ENCODE measurements at places on chromosomes 2 and 18. TPM values are rescaled to one million over a fixed set of nuclear protein-coding genes. Genes with fewer than 3 reads are reported as not detected.
A peak's percentile ranks its signal among the peaks of the same experiment; 100 is the strongest.

PLGLB2 gene
- not detected for polyA plus RNA-seq

IMPA2 gene
- 3.9 TPM for polyA plus RNA-seq

RUFY4 gene
- polyA plus RNA-seq: not detected

REG1B gene
- not detected for polyA plus RNA-seq

LIMS3 gene
- polyA plus RNA-seq: 0.73 TPM

CYP27C1 gene
- polyA plus RNA-seq: not detected

DPP10 gene
- not detected for polyA plus RNA-seq

TSPYL6 gene
- 6.2 TPM for polyA plus RNA-seq

DUSP19 gene
- polyA plus RNA-seq: 2.7 TPM

LOXHD1 gene
- polyA plus RNA-seq: not detected

ACOXL gene
- not detected for polyA plus RNA-seq

GRCh38 chr2:69462780-69463179, 25.5 kb upstream of the NFU1 start:
- no peak for DNase-seq

DNA sequence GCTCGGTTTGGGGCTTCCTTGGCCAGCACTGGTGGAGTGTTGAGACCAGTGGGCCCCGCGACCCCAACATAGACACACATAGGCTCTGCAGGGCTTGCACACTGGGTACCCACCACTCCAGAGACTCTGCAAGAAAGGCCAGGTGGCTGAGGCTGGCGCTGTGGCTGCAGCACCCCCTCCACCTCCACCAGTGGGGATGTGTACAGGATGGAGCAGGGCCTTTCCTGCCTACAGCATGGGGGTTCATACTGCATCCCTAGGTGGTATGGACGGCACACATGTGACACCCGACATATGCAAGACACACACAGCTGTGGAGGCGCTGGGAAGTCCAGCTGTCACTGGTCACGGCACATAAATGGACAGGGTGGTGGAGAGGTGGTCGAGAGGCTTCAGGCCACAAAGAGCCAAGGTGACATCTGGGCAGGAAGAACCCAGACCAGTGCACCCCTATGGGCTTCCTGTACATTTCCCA, 1.3 kb downstream of the RNPEPL1 start:
- DNase-seq: no peak

- no peak for DNase-seq
These were observed 18.5 kb upstream of the BCL2L11 start for GRCh38 chr2:111102216-111102615.

DNA sequence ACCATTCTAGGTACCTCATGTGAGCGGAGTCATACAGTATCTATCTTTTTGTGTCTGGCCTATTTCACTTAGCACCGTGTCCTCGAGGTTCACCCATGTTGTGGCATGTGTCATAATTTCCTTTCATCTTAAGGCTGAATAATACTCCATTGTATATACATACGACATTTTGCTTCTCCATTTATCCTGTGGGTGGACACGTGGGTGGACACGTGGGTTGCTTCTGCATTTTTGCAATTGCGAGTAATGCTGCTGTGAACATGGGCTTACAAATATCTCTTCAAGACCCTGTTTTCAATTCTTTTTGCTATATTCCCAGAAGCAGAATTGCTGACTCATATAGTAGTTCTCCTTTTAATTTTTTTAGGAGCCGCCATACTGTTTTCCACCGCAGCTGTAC, 243.6 kb upstream of the EPAS1 start:
- DNase-seq: no peak

- DNase-seq: no peak
These were observed 153.1 kb upstream of the PKDCC start for GRCh38 chr2:41894563-41895333.

DNA sequence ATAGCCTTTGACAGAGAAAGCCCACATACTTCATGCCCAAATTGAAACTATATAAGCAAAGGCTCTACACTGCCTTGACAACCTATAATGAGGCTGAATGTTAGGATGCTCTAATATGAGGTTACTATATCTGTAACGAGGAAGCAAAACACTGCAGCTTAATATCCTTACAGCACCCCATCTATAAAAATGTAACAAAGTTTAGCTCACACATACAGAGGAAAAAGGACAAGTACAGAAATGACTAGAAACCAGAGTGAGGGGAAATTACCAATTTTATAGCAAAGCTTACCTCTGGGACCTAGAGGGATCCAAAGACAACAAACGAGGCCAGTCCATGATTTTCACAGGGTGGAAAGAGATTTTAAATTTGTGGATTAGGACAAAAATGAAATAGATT, 138.5 kb downstream of the COL4A4 start:
- no peak for DNase-seq

GRCh38 chr2:26605195-26605998, 35.8 kb downstream of the CIB4 start:
- DNase-seq: peak; percentile 69

GRCh38 chr2:51220080-51220479, 188.1 kb upstream of the NRXN1 start:
- DNase-seq: no peak

- DNase-seq: no peak
These were observed 64.1 kb downstream of the EMILIN2 start for GRCh38 chr18:2910751-2911425.

- no peak for DNase-seq
These were observed 13.5 kb upstream of the TWSG1 start for GRCh38 chr18:9321017-9321452.

DNA sequence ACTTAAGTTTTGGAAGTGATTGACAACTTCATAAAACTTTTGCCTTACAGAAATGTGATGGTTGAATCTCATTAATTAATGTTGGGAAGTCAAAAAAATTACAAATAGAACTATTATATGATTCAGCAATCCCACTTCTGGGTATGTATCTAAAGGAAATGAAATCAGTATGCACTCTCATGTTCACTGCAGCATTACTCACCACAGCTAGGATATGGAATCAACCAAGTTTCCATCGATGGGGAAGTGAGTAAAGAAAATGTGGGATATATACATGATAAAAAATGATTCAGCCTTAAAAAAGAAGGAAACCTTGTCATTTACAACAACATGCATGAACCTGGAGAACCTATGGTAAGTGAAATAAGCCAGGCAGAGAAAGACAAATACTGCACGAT, 112.4 kb upstream of the WDR75 start:
- DNase-seq: no peak

DNA sequence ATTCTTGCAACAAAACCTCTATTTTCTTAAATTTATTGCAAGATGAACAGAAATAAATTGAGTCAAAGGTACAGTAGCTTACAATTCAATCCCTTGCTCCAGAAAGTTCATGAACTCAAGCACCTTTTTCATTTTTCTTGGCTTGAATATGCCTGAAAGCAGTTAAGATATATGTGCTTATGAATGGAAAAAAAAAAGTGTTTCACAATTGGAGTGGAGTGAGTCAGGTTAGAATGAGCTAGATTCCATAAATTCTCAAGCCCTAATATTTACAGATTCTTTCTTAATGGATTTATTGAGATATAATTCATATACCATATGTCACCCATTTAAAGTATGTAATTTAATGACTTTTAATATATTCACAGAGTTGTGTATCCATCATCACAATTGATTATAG, 39.6 kb upstream of the NEMP2 start:
- DNase-seq: no peak

GRCh38 chr2:235603659-235604058, 109.8 kb downstream of the AGAP1 start:
- no peak for DNase-seq

- no peak for DNase-seq
These were observed 1.1 kb upstream of the FN1 start for GRCh38 chr2:215436705-215437565.

DNA sequence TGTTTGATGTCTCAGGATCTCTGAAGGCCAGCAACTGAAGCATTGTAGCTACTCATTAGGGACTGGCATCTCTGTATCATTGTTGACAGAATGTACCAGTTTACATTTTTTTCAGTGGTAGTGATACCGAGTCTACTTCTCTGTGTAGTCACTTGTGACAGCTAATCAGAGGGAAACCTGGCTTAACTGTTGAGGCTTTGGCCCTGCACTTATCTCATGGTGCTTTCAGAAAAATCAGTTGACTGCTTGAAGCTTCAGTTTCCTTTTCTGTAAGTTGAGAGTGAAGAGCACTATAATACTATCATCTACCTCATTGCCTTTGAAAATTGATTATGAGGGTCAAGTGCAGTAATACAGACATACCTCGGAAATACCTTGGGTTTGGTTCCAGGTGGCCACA, 90.0 kb downstream of the COMMD1 start:
- peak; percentile 12 for DNase-seq

DNA sequence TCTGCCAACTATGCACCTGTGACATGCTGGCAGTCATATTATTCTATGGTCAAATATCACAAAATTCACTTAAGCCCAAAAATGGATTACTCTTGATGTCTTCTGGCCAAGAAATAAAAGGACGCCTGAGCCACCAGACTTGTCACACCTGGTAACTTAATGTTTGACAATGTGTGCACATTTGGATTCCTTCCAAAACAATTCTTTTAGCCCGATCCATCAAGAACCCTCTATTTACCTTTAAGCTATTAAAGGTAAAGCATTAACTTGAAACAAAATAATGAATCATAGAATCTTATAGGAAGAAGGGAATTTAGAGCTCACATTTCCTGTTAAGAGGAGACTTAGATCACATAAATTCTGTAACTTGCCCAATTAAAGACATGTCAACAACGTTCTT, 46.5 kb upstream of the NFU1 start:
- no peak for DNase-seq

GRCh38 chr2:19442731-19443130, 84.3 kb upstream of the OSR1 start:
- DNase-seq: no peak

DNA sequence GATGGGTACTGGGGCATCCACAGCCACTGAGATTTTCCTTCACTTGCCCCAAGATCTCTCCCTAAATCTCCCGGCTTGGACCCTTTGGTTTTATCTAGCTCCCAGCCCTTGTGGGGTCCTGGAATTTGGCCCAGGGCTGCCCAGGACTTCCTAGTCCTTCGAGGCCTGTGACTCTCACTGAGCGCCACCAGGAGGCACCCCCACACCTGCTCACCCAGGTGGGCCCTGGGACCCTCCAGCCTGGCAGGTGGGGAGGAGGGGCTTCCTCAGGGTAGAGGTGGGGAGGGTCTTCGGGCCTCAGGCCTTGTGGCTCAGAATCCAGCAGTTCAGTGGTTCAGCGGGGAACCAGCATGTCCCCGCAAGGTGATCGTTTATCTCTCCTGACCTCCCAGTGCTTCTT, 11.9 kb upstream of the PRSS56 start:
- no peak for DNase-seq

- DNase-seq: no peak
These were observed 43.9 kb downstream of the ACVR2A start for GRCh38 chr2:147888680-147889079.

DNA sequence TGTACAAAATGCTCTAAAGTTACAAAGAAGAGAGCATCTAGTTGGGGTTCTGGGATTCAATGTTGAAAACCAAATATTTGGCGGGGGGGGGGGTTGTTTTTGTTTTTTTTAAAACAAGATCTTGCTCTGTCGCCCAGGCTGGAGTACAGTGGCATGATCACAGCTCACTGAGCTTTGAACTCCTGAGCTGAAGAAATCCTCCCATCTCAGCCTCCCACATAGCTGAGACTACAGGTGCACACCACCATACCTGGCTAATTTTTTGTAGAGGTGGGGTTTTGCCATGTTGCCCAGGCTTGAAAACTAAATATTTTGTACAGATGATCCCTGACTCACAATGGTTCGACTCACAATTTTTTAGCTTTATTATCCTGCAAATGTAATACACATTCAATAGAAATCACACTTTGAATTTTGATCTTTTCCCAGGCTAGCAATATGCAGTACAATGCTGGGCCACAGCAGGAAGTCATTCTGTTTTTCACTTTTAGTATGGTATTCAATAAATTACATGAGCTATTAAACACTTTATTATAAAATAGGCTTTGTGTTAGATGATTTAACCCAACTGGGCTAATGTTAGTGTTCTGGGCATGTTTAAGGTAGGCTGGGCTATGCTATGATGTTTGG, 7.6 kb downstream of the BARD1 start:
- no peak for DNase-seq

DNA sequence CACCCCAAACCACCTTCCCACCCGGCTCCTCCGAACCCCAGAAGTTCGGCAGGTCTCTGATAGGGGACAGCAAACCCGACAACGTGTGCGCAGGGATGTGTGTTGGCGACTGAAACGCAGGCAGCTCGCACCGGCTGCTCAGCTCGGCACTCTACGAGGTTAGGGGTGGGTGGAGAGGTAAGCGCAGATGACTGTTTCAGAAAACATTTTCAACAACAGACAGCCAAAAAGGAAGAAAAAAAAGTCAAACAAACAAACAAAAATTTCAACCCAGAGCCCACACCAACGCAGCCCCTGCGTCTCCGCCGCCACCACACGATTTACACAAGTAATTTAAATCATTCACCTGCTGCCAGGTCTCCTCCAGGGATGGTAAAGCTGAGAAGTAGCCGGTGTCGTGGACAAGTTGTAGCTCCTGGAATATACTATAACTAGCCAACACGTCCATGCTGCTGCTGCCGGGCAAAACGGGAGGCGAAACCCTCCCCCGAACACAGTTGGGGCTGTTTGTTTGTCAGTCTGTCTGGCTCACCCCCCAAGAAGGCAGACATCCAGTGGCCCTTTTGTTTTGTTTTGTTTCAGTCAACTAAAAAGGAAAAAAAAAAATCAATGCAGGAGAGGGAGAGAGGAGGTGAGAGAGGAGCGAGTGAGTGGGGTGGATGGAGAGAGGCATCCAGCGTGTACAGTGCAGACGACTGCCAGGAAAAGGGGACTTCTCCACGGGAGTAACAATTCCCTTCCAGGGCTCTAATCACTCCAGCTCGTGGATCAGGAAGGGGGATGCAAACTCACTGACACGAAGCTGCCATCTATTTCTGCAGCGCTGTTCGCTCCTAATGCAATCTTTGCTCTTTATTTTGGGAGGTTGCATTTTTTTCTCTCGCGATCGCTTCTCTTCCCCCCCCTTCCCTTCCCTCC, at the start of gene KLF7:
TSS of gene KLF7 (minus strand) at position 828 of the 918 bp plus-strand sequence. CDS start at position 448, 380 bp downstream.
- no peak for DNase-seq

DNA sequence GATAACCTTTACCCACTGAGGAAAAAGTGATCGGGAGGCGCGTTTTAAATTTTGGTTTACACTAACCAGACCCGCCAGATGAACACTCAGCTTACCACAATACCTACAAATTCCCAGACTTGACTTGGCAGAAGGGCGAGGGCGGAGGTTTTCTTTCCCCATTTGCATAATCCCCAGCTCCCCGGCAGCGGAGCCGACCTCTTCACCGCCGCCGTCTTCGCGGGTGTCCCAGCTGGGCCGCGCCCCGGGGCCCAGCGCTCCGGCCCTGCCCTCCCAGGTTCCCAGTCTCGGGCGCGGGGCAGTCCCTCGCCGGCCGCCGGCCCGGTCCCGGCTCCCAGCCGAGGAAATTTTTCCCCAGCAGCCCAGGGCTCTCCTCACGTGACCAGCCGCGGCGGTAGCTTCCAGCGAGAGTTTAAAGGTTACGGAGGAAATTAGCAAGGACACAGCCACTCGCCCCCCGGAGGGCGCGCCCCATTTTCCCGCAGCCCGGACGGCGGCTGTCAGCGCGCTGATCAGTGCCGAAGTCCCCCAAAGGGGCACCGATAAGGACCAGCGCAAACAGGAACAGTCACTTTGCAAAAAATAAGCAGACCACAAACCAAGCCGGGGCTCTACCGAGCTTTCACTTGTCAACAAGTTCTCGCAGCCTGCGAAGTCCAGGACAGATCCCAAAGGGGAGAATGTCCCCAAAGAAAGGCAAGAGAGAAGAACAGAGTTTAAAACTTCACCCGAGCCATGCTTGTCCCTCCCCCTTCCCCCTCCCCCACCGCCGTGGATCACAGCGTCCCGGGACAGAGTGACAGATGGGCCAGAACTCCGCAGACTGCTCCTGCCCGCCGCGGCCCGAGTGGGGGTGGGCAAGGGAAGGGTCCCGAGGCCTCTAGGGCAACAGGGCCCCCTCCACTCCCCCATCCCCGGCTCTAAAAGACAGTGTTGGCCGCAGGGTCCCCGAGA, 1.3 kb upstream of the PRKCE start:
- DNase-seq: peak; percentile 46
